ENCODE measurements at places on chromosomes 12 and 14. TPM values are rescaled to one million over a fixed set of nuclear protein-coding genes. Genes with fewer than 3 reads are reported as not detected.

- peaks cover 5% of the 10 kb centered on the region for H3K36me3 ChIP-seq
- no peak overlapping the region for H3K4me3 ChIP-seq
- no peak overlapping the region for H3K27ac ChIP-seq
- H3K4me1 ChIP-seq, result peaks cover 12% of the 10 kb centered on the region
- no peak for DNase-seq
These were observed 307.7 kb downstream of the CCDC91 start for GRCh38 chr12:28497889-28498411.

Gene NABP2
- total RNA-seq, result 102 TPM

- H3K4me3 ChIP-seq, result no peak overlapping the region
- H3K36me3 ChIP-seq, result no peaks in the 10 kb centered on the region
- H3K27ac ChIP-seq, result no peak overlapping the region
- no peaks in the 10 kb centered on the region for H3K27me3 ChIP-seq
- DNase-seq, result no peak
These were observed 1035.9 kb downstream of the TRHDE start for GRCh38 chr12:73308079-73308478.

DNA sequence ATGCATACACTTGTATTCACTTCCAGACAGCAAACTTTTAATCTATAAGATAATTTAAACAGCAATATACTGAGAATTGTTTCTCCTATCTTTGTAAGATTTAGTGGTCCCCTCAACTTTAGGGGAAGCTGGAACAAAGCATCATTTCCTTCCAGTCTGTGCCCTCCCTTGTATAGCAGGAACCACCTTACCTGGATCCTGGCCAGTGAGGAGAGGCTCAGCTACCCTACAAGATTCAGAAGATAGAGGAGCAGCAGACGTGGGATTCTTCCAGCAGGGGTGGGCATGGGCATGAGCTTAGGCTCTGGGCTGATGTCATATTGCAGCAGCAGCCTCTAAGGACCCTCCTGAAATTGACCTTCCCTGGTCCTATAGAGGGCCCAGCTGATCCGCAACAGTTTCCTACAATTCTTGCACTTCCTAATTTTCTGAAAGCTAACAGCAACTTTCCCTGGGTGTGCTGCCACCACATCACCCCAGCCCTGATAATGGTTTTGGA lies 21.3 kb downstream of the MOK start:
- no peaks in the 10 kb centered on the region for H3K27me3 ChIP-seq
- no peaks in the 10 kb centered on the region for H3K36me3 ChIP-seq
- no peaks in the 10 kb centered on the region for H3K4me1 ChIP-seq

Gene SERPINA10
- not detected for total RNA-seq

DNA sequence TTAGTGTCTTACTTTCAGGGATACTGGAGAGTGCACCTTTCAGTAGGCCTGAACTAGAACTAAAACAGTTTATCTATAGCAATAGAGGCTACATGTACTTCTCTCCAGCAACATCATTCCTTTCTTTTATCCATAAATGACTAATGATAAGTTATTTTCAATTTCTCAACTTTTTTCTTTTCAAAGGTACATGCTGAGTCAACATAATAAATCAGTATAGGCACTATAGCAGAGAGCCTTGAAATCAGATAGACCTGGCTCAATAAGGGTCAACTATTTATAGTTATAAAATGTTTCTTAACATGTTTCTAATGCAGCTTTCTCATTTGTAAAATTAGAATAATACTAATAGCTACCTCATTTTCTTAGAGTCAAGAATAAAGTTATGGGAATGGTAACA lies 5.6 kb downstream of the IL22 start:
- no peak overlapping the region for H3K4me3 ChIP-seq
- H3K4me1 ChIP-seq, result peaks cover 39% of the 10 kb centered on the region
- H3K36me3 ChIP-seq, result peaks cover 21% of the 10 kb centered on the region
- no peak for DNase-seq
- no peak overlapping the region for H3K27ac ChIP-seq

Gene KRT2
- not detected for total RNA-seq

DNA sequence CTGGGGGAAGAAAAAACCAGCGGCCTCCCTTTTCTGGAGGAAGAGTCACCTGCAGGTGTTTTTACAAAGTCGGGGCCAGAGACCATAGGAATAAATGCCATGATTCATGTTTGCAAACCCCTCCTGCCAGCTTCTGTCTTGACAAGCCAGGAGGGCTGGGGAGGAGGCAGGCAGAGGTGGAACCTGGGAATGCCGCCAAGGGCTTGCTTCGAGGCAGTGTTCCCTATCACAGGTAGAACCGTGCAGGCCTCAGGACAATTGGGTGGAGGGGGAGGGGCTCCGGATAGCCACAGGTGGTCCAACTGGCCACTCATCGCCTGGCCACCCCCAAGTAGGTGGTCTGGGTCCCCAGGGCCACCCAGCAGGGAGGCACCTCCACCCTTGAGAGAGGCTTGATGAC lies 14.2 kb upstream of the DLK1 start:
- no peak overlapping the region for H3K4me3 ChIP-seq
- no peak overlapping the region for H3K27ac ChIP-seq
- no peak for DNase-seq
- no peaks in the 10 kb centered on the region for H3K36me3 ChIP-seq
- peaks cover 2% of the 10 kb centered on the region for H3K27me3 ChIP-seq

Gene PRB2
- not detected for total RNA-seq

DNA sequence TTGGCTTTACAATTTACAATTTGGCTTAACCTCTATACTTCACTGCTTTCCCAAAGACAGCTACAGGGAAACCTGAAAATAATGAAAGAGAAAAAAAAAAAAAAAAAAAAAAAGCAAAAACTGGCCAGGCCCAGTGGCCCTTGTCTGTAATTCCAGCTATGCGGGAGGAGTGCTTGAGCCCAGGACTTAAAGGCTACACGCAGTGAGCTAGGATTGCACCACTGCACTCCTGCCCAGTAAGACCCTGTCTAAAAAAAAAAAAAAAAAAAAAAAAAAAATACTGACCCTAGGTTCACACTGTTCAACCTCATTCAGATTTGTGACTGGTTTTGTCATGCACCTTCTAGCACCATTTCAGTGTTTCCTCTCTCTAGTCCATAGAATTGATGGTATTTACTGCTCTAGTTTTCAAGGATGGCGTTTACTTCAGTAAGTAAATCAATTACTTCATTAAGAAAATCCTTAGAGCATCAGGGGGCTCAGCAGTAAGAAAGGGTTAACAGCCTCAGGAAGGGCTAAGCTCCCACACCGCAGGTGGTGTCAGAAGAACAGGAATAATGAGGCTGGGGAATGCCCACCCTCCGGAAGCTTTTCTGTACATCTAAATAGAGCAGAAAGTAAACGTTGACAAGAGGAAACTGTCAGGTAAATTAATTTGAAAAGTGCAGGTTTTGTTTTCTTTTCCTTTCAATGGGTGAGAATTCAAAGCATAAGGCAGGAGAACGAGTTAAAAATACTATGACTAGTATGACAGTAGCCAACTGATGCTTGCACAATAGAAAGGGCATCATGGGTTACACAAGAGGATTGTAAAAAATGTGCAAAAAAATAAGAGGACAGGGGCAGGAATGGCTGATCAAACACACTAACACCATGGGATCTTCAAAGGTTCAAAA lies 115.0 kb upstream of the MDM1 start:
- no peak for DNase-seq
- peaks cover 72% of the 10 kb centered on the region for H3K4me1 ChIP-seq
- peak overlapping the region; percentile 80 for H3K27ac ChIP-seq
- peaks cover 16% of the 10 kb centered on the region for H3K36me3 ChIP-seq
- peak overlapping the region; percentile 28 for H3K4me3 ChIP-seq

DNA sequence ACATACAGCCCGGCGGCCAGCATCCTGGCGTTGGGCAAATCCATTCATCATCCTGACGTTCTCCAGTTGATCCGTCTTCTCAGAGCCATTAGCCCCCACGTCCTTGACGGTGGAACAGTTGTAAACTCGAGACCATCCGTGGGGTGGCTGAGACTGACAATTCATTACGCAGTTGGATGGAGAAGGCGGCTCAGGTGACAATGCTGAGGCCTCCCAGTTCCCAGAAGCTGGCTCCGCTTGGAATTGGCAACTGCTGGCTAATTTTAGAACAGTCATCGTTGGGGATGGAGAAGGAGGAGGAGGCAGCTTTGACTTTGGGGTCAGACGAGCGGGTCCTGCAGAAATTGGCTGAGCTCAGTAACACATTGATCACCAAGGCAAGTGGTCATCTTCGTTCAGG lies 186.5 kb downstream of the PHETA1 start:
- H3K36me3 ChIP-seq, result no peaks in the 10 kb centered on the region
- H3K27ac ChIP-seq, result no peak overlapping the region
- DNase-seq, result no peak
- H3K4me1 ChIP-seq, result no peaks in the 10 kb centered on the region
- peaks cover 19% of the 10 kb centered on the region for H3K27me3 ChIP-seq
- H3K4me3 ChIP-seq, result no peak overlapping the region

DNA sequence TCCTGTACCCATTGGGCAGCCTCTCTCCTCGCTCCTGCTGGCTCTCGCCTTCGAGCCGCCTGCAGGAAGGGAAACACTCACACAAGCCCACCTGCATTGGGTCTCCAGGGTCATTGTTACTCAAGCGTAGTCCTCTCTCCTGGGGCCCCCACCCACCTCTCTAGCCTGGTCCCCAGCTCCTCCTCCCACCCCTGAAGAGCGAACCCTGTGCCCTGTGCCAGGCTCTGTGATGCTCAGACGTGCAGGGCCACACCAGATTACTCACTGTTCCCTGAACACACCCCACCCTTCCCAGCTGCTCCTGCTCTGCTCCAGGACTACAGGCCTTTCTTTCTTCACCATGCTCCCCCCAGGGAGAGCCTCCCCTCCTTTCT lies 88.1 kb downstream of the NINJ2 start:
- H3K27me3 ChIP-seq, result peaks cover 2% of the 10 kb centered on the region
- no peak for DNase-seq

Gene TOMM20L
- total RNA-seq, result not detected

Gene TMPO
- total RNA-seq, result 321 TPM

DNA sequence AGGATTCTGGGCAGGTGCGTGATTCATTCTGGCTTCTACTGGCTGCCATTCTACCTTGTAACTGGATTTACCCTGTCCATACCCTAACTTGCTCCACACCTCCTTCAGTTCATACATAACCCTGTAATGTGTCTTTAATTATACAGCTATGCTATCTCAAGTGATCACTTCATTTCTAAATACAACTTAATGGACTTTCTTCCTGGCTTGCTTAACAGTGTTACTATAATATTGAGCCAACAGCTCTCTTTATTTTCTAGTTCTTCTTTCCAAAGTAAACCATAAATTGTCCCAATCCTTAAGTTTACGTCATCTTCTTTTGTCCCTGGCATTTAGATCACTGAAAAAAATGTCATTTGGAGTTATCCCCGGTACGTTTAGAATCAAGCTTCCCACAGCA lies 75.9 kb upstream of the KCNJ8 start:
- DNase-seq, result no peak
- H3K4me1 ChIP-seq, result no peaks in the 10 kb centered on the region
- H3K27ac ChIP-seq, result no peak overlapping the region
- no peak overlapping the region for H3K4me3 ChIP-seq

Gene CLEC1B
- total RNA-seq, result not detected

Gene PLA2G1B
- total RNA-seq, result not detected

Gene TBPL2
- not detected for total RNA-seq

Gene GPR132
- total RNA-seq, result 24.6 TPM

Gene MEG3
- not detected for total RNA-seq

Gene NFATC4
- total RNA-seq, result not detected

Gene TEX52
- 0.17 TPM for total RNA-seq

- H3K27ac ChIP-seq, result no peak overlapping the region
- H3K27me3 ChIP-seq, result no peaks in the 10 kb centered on the region
- peaks cover 5% of the 10 kb centered on the region for H3K4me1 ChIP-seq
- DNase-seq, result no peak
These were observed 92.7 kb downstream of the ITPK1 start for GRCh38 chr14:93023039-93023438.

- peak overlapping the region; percentile 90 for H3K27ac ChIP-seq
- peaks cover 26% of the 10 kb centered on the region for H3K36me3 ChIP-seq
- H3K27me3 ChIP-seq, result no peaks in the 10 kb centered on the region
- peak; percentile 74 for DNase-seq
- H3K4me1 ChIP-seq, result peaks cover 67% of the 10 kb centered on the region
These were observed 1.2 kb downstream of the ITGB7 start for GRCh38 chr12:53205747-53206419.

DNA sequence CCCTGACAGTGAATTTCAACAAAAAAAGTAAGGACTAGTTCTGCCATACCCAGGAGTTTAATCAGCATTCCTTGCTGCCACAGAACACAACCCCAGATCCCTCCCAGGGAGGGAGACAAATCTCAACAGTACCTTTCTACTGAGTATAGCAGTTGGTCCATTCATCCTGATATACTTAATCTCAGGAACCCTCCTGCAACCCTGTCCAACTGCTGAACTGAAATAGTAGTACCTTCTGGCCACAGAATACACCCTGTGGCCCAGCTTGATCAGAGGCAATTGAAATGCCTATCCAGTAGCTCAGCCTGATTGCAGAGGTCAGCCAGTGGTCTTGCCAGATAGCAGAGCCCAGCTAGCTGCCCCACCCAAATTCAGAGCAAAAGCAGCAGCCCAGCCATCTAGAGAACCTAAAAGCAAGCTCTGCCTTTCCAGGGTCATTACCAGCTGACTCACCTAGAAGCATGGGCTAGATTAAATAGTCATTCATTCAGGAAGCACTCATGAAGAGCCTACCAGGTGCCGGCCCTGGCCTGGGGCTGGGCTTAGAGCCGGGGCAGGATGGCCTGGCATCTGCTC lies 40.0 kb upstream of the RHOJ start:
- H3K4me3 ChIP-seq, result no peak overlapping the region
- H3K27ac ChIP-seq, result no peak overlapping the region
- no peaks in the 10 kb centered on the region for H3K4me1 ChIP-seq
- H3K27me3 ChIP-seq, result no peaks in the 10 kb centered on the region

Gene TGM1
- 4.8 TPM for total RNA-seq

Gene PPFIA2
- not detected for total RNA-seq

- H3K27ac ChIP-seq, result no peak overlapping the region
- H3K4me1 ChIP-seq, result no peaks in the 10 kb centered on the region
- H3K27me3 ChIP-seq, result peaks cover 81% of the 10 kb centered on the region
- H3K36me3 ChIP-seq, result no peaks in the 10 kb centered on the region
These were observed 6.2 kb upstream of the PLEKHH1 start for GRCh38 chr14:67526676-67527459.

DNA sequence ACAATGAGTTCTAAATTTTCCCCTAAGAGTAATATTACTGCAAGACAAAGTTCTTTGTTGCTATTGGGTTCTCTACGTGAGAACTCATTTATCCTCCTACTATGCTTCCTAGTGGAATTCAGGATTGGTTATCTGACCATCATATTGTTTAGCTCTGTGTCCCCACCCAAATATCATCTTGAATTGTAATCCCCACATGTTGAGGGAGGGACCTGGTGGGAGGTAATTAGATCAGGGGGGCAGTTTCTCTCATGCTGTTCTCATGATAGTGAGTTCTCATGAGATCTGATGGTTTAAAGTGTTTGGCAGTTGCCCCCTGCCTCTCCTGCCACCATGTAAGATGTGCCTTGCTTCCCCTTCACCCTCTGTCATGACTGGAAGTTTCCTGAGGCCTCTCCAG lies 36.6 kb downstream of the GLIPR1L2 start:
- H3K36me3 ChIP-seq, result peaks cover 4% of the 10 kb centered on the region
- DNase-seq, result no peak
- no peak overlapping the region for H3K4me3 ChIP-seq
- no peaks in the 10 kb centered on the region for H3K4me1 ChIP-seq
- H3K27me3 ChIP-seq, result peaks cover 2% of the 10 kb centered on the region

Measured in activated T-helper 1 cell treated with anti-CD3 and anti-CD28 coated beads, Interleukin-12 subunit alpha, Interleukin-12 subunit beta, Interleukin-2, Interleukin-4 antibody, amounts not matched to agents 30 ng/mL and 10 ng/mL and 1 ng/mL, durations not matched to agents 14 hours and 24 hours and 36 hours (primary cell).